ENCODE measurements at places on chromosomes 6 and 20.

DNA sequence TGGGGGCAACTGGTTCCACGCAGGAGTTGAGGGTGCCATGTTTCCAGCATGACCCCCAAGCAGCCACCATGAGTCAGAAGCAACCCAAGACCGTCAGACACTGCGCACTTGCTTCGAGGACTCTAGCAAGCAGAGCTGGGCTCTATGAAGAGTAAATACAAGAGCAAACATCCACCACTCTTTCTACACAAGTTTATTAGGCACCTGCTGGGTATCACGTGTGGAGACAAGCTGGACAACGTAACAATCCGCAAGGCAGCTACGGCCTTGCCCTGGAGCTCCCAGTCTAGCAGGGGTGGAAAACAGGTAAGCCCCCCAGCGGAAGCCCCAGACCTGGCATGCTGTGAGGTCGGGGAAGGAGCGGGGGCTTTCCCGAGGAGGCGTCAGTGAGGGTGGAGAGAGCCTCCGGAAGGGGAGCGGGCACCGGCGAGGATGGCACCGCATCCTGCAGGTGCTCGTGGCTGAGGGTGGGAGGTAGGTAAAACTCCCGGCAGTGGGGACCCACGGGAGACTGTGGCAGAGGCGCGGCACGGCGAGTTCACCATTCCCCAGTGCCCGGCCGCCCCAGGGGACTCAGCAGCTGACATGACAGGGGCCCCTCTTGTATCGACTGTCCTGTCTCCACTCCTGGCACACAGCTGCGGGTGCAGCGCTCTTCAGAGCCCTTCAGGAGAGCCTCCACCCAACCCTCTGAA is 33.6 kb downstream of the GNAS-AS1 start:
- no peak for DNase-seq

DNA sequence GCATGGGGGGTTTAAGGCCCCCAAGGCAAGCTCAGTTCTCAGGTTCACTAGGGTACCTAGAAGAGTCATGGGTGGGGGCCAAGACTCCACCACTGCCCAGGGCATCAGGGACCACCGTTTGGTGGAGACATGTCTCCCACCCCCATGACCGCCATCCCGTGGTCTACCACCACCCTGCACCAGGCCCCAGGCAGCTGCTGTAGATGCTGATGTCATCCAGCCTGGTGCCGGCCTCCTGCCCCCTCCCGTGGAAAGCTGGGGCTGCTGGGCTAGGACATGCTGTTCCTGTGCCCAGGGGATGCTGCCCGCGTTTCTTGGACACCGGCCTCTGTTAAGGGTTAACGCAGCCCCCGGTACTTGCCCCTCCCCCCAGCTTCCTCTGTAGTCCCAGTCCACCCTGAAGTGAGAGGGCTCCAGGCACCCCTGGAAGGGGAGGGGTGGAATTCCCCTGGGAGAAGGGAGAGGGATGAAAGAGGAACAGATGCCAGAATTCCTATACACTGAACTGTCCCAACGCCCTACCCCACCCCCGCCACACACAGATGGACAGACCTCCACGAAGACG is 587 bp downstream of the IP6K3 start:
- no peak for DNase-seq

DNA sequence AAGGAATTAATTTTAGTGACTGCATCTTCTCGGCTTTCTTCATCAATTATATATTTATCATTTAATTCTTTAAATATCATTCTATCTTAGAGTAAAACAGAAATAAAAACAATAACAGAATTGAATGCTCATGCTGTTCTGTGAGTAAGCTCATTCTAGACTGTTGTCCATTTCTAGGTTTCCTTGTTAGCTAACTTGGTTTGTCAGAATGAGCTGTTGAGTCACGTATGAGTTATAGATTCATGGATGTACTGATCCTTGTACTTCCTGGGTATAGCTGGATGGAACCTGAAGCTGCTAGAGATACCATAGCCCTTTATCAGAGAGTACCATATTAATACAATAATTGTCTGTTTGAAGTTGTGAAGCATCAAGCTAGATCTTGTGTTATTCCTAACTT is 515.3 kb downstream of the TENT5A start:
- DNase-seq, result no peak

DNA sequence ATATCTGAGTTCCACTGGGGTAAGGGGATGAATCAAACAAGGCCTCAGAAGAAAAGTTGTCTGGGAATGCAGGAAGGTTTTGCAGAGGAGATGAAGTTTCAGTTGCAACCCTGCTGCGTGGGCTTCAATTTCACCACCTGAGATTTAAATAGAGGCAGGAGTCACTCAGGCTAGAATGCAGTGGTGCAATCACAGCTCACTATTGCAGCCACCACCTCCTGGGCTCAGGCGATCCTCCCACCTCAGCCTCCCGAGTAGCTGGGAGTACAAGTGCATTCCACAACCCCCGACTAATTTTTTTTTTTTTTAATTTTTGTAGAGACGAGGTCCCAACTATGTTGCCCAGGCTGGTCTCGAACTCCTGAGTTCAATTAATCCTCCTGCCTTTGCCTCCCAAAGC is 1.5 kb upstream of the ZNF165 start:
- DNase-seq, result no peak

GRCh38 chr6:119661628-119662027 is 312.1 kb upstream of the MAN1A1 start:
- no peak for DNase-seq

DNA sequence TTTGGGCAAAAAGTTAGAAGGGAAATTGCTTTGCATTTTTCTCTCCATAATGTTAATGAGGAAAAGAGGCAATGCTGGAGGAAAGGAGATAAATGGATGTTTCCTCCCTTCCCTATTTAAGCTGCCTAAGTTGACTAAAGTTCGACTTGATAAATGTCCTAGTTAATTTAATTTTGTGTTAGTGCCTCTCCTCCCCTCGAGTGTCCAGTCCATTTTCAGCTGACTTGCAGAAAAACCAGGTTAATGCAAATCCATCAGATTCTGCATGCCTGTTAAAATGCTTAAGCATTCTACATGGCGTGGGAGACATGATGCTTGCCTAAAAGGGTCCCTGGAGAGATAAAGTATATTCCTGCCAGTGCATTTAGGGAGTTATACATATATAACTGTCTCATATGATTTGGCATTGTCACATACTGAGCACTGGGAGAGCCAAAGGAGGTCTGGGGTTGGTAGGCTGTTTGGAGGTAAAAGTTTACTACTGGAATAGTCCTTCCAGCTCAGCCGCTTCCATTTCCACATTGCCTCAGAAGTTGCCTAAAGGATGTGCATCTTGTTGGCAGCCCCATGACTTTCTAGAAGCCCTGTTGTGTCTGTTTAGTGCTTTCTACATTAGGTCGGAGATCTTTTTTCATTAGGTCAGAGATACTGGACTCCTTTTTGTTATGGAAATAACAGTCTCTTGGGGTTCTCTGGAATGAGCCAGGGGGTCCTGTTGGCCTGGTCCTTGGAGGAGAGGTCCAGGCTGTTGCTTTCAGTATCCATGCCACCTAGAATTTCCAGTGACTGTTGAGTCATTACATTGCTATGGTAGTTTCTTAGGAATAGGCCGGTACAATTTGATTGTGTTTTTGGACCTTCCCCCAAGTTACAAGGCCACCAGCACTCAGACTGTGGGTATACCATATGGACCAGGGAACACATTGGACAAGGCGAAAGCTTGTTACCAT is 30.4 kb downstream of the JARID2 start:
- DNase-seq, result no peak

DNA sequence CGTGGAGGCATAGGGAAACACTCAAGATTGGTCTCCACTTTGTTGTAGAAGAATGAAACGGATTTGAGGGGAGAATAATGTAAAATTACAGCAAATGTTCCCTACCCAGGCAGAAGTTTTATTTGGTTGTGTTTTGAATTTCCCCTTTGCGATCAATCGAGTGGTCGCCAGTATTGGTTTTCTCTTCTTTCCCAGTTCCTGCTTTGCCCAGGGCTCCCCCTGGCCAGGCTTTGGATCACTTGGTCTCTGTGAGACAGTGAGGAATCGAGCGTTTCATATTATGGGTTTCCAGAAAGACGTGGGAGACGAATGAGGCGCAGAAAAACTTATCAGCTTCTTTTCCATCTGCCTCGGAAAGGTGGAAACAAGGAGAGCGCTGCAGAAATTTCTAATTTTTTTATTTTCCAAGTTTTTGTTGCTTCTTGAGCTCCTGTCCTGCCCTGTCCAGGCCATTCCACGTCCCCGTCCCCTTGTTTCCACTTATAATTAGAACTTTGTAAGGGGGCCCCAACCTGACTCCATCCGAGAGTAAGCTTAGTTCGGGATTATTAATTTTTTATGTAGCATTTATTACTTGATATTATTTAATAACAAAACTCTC is 7.5 kb upstream of the TBX18 start:
- DNase-seq, result no peak

DNA sequence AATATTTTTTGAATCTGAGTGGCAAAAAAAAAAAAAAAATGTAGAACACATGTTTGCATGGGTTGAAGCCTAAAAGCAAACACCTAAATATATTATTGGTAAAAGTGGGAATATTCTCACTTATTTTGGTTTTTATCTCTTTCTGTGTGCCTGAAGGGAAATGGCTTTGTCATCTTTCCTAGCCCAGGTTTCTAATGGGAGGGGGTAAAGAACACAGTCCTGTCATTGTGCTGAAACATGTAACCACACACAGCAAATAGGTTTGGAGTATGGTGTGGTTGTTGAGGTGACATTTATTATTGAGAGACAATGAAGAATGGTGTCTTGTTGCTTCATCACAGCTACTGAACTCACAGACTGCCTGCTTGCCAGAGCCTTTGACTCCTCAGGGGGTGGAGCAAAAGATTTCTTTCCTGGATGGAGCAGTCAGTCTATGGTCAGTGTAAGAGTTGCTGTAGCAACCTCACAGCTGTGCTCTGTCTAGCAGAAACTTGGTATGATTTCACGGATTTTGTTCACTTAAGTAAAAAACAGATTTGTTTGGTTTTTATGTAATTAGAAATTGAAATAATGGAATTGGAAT is 70.2 kb downstream of the CEP57L1 start:
- DNase-seq, result no peak

DNA sequence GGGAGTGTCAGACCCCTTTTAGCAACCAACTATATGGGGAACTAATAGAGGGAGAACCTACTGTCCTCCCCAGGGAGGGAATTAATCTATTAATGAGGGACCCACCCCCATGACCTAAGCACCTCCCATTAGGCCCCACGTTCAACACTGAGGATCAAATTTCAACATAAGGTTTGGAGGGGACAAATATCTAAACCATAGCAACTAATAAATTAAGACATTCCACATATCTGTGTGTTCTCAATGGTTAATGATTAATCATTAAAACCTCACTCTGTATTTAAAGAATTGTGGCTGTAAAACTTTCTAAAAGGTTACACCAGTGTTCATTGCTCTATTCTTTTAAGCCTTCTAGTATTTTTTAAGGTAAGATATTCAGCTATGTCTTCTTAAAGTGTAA is 500.4 kb upstream of the SULF2 start:
- no peak for DNase-seq

DNA sequence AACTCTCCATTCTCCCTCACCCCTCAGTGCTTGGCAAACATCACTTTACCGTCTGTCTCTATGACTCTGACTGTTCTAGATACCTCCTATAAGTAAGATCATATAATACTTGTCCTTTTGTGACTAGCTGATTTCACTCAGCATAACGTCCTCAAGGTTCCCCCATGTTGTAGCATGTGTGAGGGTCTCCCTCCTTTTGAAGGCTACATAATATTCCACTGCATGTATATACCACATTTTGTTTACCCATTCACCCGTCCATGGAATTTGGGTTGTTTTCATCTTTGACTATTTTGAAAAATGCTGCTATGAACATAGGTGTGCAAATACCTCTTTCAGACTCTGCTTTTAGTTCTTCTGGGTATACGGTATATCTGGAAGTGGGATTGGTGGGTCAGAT is 28.3 kb downstream of the CTCFL start:
- no peak for DNase-seq

GRCh38 chr6:26170181-26170580 is 83.0 kb downstream of the HFE start:
- DNase-seq, result no peak

GRCh38 chr6:74997646-74998045 is 208.2 kb downstream of the COL12A1 start:
- no peak for DNase-seq

DNA sequence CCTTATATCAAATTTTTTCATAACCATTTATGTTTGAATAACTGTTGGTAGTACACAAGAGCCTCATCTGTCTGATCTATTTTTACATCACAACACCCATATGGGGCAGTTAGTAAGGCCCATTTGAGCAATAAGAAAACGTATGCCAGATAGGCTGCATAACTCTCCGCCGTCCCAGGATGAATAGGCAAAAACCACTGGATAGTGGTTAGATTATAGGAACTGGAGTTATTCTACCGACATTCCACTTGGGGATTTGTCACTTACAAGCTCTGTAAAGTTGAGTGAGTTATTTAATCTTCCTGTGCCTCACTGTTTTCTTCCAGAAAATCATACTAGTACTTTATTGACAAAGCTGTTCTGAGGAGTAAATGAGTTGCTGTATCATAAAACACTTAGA is 881.9 kb downstream of the QKI start:
- no peak for DNase-seq

- no peak for DNase-seq
Observed at GRCh38 chr6:1645466-1646185, 35.9 kb downstream of the FOXC1 start.

DNA sequence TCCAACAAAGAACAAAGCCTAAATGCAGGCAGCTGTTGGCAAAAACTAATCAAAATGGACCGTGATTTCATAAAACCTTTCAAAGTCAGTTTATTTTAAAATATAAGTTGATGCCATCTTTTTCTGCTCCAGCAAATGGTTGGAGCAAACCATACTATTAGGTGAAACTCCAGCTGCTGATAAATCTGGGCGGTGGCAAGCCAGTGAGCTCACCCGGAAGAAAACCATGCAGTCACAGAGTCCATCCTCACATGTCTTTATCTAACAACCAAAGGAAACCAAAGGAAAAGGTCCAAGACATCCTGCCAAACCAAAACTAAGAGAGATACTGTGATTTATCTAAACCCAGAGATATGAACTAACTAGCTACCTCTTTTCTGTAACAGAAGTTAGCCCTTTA is 72.6 kb downstream of the HIVEP2 start:
- no peak for DNase-seq

- DNase-seq, result no peak
Observed at GRCh38 chr6:90227213-90227612, 69.4 kb downstream of the BACH2 start.

DNA sequence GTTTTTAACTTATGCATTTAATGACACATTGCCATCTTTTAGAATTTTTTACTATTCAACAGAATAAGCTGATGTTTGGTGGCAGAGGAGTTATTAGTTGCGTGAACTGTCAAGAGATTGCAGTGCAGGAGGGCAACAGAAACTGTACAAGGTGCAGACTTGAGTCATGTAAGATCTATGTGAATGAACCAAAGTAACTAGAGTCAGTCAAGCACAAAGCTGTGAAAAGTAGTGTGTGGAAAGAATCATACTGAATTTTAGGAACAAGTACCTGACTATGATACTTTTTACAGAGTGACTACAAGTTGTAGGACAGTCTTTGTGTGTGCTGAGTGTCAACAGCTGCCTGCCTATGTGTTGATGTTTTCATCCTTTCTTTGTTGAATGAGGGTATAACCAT is 2.7 kb upstream of the C6orf163 start:
- no peak for DNase-seq

- no peak for DNase-seq
Observed at GRCh38 chr20:42556575-42556974, 633.1 kb downstream of the PTPRT start.

Measured in thoracic aorta (tissue), 2 donors.